ENCODE measurements at places on chromosomes 1 and 21.
A peak's percentile ranks its signal among the peaks of the same experiment; 100 is the strongest.

DNA sequence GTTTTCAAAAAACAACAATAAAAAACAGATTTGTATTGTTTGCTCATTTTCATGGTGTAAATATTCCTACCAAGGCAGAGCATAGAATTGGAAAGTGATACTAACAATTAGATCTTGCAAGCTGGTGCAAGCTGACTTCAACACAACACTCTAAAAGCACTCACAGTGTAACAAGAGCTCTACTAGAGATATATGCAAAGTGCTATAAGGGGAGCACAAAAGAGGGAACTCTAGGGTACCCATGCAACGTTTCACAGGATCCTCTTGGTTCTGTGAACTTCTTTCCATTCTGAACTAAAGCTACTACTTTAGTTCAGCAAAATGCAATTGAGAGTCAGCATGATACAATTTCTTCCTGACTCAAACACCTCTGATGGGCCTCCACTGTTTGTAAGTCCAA lies 78.3 kb downstream of the ATP1B1 start:
- DNase-seq: no peak

- DNase-seq: no peak
These were observed 28.9 kb downstream of the RUNX3 start for GRCh38 chr1:24900985-24901781.

- DNase-seq: no peak
These were observed 92.7 kb downstream of the PLD5 start for GRCh38 chr1:242431786-242432185.

DNA sequence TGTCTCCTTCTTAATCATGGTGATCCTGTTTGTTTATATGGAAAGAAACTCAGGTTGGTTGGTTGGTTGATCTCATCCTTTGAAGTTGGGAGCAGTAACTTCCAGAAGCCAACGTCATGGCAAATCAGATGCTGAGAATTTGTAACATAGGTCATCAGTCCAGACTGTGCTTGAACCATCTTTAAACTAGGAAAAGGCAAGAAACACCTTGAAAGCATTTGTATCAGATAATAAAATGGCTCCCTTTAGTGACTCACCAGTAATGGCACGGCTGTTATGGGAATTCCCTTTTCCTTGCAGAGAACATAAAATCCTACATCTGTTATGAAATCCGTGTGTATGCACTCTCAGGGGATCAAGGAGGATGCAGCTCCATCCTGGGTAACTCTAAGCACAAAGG lies 58.1 kb downstream of the SERBP1 start:
- DNase-seq: no peak

DNA sequence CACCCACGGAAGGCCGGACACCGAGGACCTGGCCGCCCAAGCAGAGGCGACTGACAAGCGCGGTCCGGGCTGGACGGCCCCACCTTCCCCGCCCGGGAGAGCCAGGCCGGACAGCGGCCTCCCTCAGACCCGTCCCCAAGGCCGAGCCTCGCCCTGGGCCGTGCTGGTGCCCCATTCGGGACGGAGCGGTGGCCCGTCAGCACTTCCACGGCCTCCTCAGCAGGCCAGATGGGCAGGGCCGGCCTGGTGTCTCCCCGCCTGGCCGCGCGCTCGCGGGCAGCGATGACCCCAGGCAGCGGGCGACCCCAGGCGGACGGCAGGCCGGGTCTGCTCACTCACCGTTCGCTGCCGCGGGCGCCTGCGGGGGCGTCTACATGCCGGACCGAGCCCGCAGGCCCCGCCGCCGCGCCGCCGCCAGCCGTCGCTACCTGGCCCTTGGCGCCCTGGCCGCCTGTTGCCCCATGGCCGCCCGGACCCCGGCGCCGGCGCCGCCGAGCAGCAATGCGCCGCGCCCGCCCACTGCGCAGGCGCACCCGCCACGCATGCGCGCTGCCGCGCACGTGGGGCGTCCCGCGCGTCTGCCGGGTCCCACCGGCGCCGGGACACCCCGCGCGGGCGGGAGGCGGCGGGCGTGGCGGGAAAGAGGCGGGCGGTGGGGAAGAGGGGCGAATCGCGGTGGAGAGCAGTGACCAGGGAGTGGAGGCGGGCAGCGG lies at the start of gene NADK:
Gene NADK, minus strand, starts transcription at position 521 of the 713 bp plus-strand sequence. CDS start 13,064 bp downstream, outside the sequence.
- DNase-seq: peak; percentile 51

DNA sequence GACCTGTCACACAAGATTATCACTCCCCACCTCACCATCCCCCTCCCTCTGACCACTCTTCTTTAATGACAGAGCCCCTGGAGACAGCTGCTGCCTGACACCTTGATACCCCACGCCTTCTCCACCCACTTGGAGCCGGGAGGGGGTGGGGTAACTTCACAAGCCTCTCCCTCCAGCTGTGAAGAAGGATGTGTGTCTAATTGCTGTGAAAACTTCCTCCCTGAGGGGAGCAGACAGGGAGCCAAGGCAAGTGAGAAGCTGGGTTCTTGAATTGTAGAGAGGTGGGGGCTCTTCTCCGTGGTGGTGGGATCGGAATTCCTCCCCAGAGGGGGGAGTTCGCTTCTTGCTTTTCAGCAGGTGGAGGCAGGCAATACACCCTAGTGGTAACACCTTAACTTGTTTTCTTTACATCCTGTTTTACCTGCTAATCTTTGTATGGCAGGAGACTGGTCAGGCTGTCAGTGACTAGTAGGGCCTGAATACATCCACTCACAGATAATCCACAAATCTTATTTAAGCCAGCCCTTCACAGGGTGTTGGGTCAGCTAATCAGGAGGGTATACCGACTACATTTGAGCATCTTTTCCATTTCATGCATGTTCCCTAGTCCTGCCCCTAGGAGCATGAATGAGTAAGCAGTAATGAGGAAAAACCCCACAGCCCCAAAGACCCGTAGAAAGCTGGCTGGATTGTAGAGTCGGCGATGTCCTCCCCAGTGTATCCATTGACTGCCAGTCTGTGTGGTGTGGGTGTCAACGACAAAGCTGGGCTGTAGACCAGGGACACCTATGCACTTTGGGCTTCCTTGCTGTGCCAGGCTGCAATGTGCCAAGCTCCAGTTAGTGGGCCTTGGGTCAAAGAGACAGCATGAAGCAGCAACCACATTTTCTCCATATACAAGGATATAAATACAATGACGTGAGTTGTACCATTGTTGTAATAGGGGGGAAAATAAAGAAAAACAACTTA lies 57.3 kb downstream of the NFASC start:
- DNase-seq: no peak

DNA sequence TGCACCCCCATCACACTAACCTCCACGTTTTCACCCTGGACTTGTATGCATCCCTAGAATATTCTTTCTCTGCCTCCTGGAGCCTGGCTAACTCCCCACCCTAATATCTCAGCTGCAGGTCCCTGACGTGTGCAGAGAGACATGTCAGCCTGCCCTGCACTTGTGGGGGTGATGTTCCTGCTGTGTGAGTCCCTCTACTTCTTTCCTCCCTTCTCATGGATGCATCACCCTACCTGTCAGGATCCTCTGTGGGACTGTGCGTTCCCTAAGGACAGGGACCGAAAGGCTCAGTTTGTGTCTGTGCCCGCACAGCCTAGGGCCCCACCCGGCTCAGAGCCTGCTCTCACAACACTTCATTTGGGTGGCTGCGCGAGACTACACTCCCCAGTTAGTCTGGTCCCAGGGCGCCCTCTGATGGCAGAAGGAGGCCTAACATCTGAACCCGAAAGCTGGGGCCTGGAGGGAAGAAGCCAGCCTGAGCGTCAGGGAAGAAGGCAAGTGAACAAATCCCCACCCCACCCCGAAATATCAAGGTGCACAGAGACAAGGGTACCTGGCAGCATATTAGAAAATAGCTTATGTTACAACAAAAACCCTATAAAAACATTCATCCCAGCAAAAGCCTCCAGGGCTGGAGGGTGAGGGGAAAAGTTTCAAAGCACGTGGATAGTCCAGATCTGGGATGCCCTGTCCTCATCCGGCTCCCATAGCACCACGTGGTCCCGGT lies 3.7 kb downstream of the CD52 start:
- peak; percentile 77 for DNase-seq

- DNase-seq: peak; percentile 53
These were observed 198.3 kb downstream of the DUSP10 start for GRCh38 chr1:221543529-221544120.

DNA sequence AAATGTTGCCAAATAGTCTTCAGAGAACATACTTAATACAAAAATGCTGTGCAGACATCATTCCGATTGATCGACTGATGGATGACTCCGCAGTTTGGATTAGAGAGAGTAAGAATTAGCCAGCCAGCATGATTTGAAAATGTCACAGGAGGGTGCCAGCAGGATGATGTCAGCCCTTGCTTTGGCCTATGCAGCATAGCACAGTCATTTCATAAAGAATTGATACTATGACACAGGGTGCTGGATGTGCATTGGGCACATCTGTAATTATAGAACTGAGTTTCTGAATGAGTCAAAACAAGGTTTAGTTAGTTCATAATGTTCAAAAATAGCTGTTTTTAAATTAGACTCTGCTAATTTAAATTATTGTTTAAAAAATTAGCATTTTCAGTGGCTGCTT lies 21.6 kb upstream of the TRAF5 start:
- peak; percentile 21 for DNase-seq

Measured in globus pallidus (tissue), 1 donor.